ENCODE measurements at places on chromosomes 1 and 21.

- DNase-seq, result no peak
Observed at GRCh38 chr1:115229016-115229415, 109.0 kb downstream of the NGF start.

DNA sequence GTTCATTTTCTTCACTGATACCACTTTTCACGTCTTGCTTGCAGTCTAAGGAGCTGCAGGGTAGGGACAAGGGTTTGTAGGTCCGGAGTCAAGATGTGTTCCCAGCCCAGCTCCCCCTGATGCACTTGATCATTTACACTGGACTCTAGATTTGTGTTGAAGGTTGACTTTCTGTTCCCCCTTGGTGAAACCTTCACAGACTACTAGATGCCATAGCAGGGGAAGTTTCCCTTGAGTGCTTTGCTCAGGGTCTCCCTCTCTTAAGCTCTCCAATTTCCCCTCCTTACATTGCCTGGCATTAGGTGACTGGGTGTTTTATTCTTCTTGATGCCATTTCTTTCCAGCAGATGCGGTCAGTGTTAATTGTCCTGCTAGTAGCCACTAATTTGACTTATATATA is 8.0 kb upstream of the RAB3GAP2 start:
- DNase-seq, result no peak

DNA sequence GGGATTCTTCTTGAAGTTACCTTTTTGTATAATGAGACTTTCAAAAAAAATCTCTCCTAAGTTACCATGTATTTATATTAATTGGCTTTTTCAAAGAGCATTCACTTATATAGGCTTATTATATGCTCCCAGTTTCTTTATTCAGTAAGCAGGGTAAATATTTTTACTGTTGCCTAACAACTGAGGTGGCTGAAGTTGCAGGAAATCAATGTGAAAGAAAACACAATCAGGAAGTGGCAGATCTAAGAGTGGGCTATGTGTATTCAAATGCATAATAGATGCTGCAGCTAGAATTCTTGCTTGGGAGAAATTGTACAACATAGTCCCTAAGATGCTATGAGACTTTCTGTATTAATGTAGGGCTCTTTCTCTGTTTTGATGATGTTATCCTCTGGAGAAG is 606.9 kb downstream of the NUF2 start:
- no peak for DNase-seq

DNA sequence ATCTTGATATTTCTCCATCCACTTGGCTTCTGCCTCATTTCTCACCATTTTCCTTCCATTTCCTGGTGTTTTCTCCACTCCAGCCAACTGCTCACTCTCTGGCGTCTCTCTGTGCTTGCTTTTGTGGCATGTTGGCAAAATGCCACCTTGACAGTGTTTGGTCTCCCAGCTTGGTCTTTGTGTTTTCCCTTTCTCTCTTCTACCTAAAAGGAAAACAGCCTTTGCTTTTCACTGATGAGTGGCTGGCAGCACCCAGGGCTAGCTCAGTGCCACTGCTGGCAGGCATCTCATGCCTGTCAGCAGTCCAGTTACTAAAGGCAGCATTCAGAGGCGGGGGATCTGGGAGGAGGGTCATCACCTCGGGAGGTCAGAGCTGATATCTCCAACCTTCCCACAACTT is 55.3 kb upstream of the DSCAM start:
- DNase-seq, result no peak

- DNase-seq, result no peak
Observed at GRCh38 chr1:2299131-2299627, 71.1 kb downstream of the SKI start.

DNA sequence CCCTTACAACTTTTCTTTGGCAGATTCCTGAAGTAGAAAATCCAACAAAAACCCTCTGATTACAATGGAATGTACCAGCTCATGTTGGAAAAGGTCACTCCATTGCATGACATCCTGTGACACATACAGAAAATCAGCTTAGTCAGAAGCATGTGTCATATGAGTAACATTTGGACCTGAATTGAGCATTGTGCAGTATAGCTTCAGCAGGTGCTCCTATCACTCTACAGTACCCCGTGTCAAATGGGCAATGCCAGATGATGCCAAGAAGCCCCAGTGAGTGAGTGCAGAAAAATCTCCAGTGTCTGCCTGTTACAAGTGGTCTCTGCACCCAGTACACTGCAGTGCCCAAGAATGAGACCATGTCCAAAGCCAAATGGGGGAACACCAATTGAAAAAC is 129.7 kb upstream of the RUNX1 start:
- DNase-seq, result no peak

GRCh38 chr1:22264464-22265341 is 121.8 kb upstream of the WNT4 start:
- DNase-seq, result no peak

DNA sequence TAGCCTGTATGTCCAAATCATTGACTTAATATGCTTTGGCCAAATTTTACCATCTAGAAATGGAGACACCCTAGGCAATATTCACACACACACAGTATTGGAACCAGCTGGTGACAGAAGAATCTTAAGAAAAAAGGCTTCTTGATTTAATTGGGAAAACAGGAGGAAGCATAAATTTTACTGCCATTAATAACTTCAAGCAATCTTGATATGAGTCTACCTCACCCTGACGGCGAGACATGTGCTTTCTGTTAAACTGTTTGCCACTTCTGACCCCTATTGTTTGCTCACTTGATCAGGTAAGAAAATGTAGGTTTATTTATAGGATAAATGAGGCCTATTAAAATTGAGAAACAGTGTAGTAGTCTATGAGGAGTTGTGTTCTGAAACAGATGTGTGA is 73.2 kb downstream of the KIFAP3 start:
- DNase-seq, result no peak

DNA sequence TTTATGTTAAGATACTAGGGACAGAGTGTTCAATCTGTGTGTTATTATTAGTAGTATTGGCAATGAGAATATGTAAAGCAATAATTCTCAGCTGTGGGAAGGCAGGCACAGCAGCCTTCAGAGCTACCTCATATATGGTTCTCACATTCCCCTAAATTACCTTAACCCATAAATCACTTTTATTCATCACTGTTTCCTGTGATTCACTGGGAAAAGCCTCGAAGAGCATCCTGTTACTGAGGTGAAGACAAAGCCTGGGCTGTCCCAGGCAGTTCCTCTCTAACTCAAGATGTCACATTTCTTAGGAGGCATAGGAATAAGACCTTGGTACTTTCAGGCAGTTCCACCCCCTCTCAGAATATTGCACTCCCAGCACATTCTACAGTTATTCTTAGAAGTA is 965.7 kb downstream of the NCAM2 start:
- DNase-seq, result no peak

- peak; percentile 21 for DNase-seq
Observed at GRCh38 chr1:15153842-15154479, 414 bp downstream of the TMEM51 start.

DNA sequence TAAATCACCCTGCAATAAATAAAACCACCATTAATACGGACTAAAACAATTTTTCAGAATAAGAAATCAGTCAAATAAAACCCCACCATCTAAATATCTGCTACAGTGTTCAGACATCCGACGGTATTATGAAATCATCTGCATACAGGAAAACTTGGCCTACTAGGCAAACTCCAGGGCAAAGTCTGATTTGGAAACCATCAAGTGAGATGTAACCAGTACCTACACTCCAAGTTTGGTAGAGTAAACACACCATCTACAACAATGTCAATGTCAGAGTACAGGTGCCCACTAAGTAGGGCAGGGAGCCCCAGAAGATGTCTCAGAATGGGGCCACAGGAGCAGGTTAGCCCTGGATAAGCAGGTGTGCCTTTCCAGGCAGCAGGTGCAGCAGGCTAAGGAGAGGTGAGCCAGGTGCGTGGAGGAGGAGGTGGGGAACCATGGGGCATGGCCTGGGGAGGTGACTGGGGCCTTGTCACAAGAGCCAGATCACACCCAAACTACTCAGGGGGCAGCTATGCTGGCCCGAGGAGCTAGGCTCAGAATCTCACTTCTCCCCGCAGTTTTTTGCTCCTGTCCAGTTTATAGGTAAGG is 59.6 kb downstream of the CAPZB start:
- DNase-seq, result no peak

- DNase-seq, result no peak
Observed at GRCh38 chr1:1684031-1684681, 8.4 kb downstream of the SLC35E2B start.

GRCh38 chr1:114320586-114320985 is 166.9 kb upstream of the SYT6 start:
- no peak for DNase-seq

DNA sequence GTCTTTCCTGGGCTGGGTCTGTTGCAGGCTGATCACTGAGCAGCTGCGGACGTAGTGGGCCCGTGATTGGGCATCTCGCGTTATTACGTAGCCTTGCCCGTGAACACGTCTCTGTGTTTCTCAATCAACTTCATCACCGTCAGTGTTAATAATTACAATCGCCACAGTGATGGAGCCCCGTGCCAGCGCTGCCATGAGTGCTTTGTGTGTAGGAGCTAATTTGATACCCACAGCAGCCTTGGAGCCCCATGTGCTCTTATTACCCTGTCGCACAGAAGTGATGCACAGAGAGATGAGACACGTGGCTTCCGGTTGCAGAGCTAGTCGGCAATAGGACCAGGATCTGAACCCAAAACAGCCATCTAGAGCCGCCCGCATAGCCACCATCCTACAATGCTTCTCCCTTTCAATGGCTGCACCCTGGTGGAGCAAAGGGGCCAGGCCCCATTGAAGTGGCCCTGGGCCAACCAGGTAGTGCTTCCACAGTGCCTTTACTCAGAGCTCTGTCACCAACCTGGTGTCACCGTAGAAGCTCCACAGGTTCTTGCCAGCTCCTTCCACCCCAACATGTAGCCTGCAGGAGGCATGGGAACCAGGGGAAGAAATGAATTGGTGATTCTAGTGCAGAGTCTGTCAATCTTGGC is 398.5 kb upstream of the VAMP3 start:
- DNase-seq, result no peak

- DNase-seq, result no peak
Observed at GRCh38 chr1:87951852-87952251, 623.2 kb downstream of the LMO4 start.

GRCh38 chr21:41877901-41878830 is 978 bp downstream of the PRDM15 start:
- peak; percentile 38 for DNase-seq

DNA sequence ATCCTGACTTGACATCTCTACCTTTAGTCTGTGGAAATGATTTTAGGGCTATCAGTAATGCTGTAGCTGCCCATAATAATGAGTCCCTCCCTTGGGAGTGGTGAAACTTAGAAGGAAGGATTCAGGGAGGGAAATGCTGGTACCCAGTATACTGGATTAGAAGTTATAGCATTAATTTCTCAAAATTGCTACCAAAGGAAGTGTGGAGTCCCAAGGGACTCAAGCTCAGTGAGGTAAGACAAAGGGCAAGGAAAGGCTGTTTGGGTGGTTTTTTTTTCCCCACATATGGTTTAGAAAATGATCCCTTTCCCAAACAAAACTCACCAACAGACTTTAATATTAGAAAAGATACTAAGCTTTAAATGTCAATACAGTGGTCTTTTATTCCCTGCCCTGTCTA is 99.9 kb downstream of the CD247 start:
- DNase-seq, result no peak

DNA sequence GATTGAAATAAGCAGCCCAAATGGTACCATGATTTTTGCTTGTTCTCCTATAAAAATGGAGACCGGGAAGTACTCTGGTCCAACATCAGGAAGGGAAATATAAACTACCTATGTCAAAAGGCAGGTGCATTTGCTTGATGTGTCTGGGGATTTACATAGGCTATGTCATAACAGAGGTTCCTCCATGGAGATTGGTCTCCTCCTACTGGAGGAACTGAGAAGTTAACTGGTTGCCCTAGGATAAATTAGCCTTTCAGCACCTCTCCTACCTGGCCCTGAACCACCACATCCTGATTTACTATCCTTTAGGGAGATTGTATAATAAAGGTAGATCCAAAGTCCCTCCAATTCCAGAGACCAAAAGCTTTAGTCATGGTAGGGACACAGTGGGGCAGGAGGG is 1109.3 kb upstream of the B3GALT2 start:
- peak; percentile 76 for DNase-seq

- no peak for DNase-seq
Observed at GRCh38 chr1:229101011-229101871, 169.7 kb upstream of the RAB4A start.

DNA sequence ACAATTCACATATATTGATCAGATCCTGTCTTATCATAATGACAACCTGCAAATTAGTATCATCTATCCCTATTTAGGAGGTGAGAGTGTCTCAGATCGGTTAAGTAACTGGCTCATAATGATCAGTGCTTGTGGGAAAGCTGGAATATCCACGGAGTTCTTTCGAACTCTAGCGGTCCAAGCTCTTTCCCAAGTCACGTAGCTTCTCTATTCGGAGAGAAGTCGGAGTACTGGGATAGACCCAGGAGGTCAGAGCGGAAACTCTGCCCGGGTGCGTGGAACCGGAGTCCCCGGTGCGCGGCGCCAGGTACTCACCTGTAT is 339 bp downstream of the PTGS2 start:
- DNase-seq, result no peak

DNA sequence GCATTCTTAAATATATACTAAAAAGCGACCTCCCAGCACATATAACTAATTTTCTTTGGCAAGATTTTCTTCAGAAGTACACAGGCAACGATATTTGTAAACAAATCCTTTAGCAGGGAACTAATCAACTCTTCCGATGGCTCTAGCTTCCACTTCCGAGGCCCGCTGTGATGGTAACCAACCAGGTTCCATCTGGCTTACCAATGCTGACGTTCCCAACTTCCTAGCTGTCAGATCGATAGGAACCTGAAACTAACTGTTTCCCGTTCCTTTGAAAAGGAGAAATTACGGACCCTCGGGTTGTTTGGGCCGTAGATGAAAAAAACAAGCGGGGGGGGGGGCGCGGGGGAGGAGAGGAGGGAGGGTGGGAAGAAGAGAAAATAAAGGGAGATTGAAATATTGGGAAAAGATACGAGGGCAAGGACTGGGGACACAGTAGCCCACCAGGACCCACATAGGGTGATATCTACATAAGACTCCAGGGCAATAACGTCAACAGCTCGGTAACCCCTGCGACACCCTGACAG is 513 bp downstream of the GTF2B start:
- no peak for DNase-seq

- DNase-seq, result peak; percentile 40
Observed at GRCh38 chr1:46533179-46533864, 18.1 kb downstream of the KNCN start.

- no peak for DNase-seq
Observed at GRCh38 chr1:221025956-221026355, 146.7 kb downstream of the HLX start.

GRCh38 chr1:196655071-196655470 is 3.2 kb downstream of the CFH start:
- DNase-seq, result no peak

GRCh38 chr1:93659822-93660503 is 21.7 kb downstream of the BCAR3 start:
- no peak for DNase-seq

- no peak for DNase-seq
Observed at GRCh38 chr1:157371221-157371620, 181.1 kb downstream of the FCRL5 start.

- DNase-seq, result no peak
Observed at GRCh38 chr1:226310637-226311195, 1.8 kb upstream of the LIN9 start.

- DNase-seq, result no peak
Observed at GRCh38 chr1:4396551-4396950, 257.9 kb upstream of the AJAP1 start.

GRCh38 chr21:27793901-27794300 is 827.0 kb upstream of the ADAMTS5 start:
- DNase-seq, result no peak

GRCh38 chr1:179955731-179956130 is 1.1 kb downstream of the CEP350 start:
- DNase-seq, result no peak

All from CD4-positive, alpha-beta T cell treated with Interleukin-4 for 1 hour (primary cell).